Endothelial cell of umbilical vein (primary cell): ENCODE measurements at places on chromosomes 2 and 18. TPM values are rescaled to one million over a fixed set of nuclear protein-coding genes. Genes with fewer than 3 reads are reported as not detected.

- peak; percentile 99 for DNase-seq
Observed at GRCh38 chr2:68828887-68829708, 42.1 kb downstream of the BMP10 start.

LOXHD1 gene
- total RNA-seq: not detected in 2 replicates

NT5DC4 gene
- not detected in 2 replicates for total RNA-seq

C2orf92 gene
- 4.2 and 7.9 TPM in 2 replicates for total RNA-seq

- DNase-seq: no peak
Observed at GRCh38 chr2:138537170-138537915, 35.8 kb downstream of the SPOPL start.

DNA sequence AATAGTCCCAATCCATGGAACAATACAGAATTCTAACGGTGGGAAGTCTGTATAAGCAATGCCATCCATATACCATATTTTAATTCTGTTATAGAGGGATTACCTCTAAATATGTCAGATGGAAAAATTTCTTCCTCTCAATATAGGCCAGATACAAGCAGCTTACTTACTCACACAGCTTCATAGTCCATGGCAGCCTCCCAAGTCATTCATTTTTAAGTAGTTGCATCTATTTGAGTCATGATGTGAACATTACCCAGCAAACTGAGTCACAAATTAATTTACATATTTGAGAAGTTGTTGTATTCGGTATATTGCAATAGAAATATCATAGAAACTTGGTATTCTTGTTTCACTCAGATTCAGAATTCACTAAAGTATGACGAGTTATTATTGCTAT, 20.3 kb downstream of the TBR1 start:
- no peak for DNase-seq

DNA sequence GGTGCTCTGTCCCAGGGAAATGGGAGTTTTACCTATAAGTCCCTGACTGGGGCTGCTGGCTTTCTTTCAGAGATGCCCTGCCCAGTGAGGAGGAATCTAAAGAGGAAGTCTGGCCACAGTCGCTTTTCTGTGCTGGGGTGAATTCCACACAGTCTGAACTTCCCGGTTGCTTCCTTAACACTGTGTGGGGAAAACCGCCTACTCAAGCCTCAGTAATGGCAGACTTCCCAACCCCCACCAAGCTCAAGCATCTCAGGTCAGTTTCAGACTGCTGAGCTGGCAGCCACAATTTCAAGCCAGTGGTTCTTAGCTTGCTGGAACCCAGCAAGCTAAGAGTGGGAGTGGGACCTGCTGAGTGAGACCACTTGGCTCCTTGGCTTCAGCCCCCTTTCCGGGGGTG, 54.9 kb downstream of the NUP35 start:
- peak; percentile 13 for DNase-seq

- DNase-seq: no peak
Observed at GRCh38 chr18:57561261-57561660, 25.2 kb downstream of the FECH start.

DNA sequence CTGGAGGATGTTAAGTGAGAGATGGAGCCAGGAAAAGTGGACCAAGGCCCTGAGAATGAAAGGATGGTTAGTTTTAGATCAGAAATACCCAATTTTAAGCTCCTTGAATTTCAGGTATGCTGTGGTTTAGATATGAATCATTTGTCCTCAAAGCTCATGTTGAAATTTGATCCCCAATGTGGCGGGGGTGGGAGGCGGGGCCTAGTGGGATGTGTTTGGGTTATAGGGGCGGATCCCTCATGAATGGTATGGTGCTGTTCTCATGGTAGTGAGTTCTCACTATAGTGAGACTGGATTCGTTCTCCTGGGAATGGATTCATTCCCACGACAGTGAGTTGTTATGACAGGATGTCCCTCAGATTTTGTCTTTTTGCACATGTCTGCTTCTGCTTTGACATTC, 11.4 kb downstream of the MYO5B start:
- no peak for DNase-seq

- no peak for DNase-seq
Observed at GRCh38 chr2:112566104-112566503, 18.3 kb upstream of the CHCHD5 start.

DNA sequence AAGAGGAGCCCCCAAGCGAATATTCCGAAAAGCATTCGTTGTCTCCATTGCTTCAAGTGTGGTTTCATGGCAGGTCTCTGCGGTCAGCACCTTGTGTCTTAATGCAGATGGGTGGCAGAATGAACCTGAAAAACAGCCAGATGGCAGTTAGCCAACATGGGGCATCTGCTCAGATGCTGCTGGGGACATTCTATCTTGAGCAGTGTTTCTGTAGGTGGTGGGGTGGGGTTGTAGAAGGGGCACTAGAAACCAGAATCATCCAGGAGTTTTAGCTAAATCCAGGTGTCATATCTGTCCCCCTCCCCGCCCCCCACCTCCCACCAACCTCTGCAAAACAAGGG, 42.1 kb downstream of the ST6GAL2 start:
- no peak for DNase-seq

DNA sequence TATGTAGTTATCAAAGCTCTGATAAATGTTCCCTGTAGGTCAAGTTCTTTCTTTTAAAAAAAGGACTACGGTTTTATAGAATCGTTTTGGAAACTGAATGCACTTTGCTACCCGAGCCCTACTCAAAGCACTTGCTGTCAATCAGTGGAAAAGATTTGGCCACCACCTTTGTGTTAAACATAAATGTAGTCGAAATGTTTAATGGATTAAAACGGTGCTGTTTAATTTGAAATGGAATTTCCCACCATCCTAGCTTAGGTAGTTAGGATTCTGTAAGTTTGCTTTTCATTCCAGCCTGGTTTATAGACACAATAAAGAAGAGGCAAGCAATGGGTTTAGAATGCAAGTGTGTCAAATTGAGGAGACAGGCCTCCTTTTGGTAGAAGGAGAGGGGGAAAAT, 69.4 kb upstream of the MMADHC start:
- no peak for DNase-seq

SH3BP4 gene
- 100.0 and 105 TPM in 2 replicates for total RNA-seq

SCN2A gene
- not detected in 2 replicates for total RNA-seq

MBP gene
- total RNA-seq: 1.7 and 4.0 TPM in 2 replicates

DNA sequence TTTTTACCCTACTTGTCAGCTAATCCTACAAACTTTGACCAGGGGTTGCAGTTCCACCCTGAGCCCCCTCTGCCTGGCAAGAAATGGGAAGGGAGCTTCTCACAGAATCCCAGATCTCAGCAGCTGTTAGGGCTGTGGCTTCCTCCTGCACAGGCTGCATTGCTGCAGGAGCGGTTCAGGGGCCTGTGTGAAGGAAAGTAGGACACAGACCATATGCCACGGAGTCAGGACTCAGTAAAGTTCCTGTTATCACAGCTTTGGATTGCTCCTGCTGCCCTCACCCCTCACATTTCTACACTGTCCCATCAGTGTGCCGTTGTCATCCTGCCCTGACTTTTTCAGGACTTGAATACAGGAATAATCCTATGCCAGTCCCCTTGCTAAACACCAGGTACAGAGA, 62.8 kb upstream of the SP3 start:
- no peak for DNase-seq

GRCh38 chr2:159737917-159738296, 25.6 kb downstream of the MARCHF7 start:
- no peak for DNase-seq
